ENCODE measurements at places on chromosomes 12 and 14.

- DNase-seq = no peak
Observed at GRCh38 chr14:27587103-27587502, 989.3 kb upstream of the NOVA1 start.

DNA sequence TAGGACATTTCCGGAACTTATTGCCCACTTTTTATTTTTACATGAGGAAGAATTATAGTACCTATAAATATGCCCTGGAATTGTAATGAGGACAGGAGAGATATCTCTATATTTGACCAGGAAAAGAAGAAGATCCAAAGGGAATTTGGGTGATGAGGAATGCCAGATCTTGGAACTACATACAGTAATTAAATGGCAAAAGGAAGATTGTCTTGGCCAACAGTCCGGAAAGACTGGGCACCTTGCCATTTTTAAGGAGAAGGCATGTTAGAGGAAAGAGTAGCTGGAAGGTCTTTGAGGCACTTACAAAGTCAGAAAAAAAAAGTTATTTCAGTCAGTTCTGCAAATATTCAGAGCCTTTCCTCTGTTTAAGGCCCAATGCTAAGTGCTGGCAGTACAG is 616.4 kb downstream of the MED13L start:
- no peak for DNase-seq

GRCh38 chr14:61103541-61104339 is 122.7 kb downstream of the SLC38A6 start:
- DNase-seq = no peak

DNA sequence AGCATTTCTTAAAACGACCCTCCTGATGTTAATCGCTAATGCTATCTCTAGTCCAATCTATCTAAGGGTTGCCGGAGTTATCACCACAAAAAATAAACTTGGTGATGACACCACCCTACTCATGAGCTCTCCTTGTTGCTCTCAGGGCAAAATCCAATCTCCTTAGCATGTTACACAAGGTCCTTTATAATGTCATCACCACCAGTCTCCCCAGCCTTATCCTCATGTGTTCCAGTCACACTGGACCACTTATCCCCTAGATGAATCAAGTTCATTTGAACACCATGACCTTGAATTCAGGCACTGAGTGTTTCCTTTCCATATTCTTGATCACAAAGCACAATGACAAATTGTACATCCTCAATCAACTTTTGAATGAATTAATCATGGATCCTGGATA is 19.0 kb upstream of the DRAM1 start:
- DNase-seq = no peak

DNA sequence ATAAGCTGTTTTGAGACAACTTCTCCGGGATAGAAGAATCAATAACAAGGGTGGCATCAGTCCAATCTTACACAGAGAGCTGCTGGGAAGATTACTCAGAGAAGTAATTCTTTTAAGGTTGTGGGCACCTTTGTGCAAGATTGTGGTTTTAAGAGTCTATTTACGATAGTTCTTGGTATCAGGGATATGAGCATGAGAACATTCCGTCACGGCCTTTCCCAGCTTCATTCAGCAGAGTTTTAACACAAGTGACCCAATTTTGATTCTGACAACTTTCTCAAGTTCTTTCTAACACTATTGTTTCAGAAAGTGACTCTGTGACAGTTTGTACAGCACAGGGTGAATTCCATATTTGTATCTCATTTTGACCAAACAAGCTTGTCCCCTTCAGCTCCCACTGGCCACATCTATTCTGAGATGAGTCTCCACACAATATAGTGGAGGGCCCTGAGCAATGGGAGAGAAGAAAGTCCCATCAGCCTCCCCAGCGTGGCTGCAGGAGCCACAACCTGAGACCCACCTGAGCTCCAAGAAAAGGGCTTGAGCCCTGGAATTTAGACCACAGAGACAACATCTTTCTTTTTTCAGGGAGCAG is 869.2 kb downstream of the TMEM121 start:
- DNase-seq = no peak

- peak; percentile 55 for DNase-seq
Observed at GRCh38 chr14:64880221-64881121, 764 bp upstream of the SPTB start.

All from endothelial cell (in vitro differentiated cells).